Stimulated activated CD4-positive, alpha-beta T cell treated with anti-CD3 and anti-CD28 coated beads, Interleukin-4, amount 100 ng/mL, for 1 hour (primary cell): ENCODE measurements at places on chromosomes 6 and 20.

- DNase-seq = peak; percentile 44
Observed at GRCh38 chr20:62219992-62220665, at the start of gene HRH3. Gene HRH3 (minus strand): TSS chr20:62220278. CDS start chr20:62219970, 308 bp downstream.

DNA sequence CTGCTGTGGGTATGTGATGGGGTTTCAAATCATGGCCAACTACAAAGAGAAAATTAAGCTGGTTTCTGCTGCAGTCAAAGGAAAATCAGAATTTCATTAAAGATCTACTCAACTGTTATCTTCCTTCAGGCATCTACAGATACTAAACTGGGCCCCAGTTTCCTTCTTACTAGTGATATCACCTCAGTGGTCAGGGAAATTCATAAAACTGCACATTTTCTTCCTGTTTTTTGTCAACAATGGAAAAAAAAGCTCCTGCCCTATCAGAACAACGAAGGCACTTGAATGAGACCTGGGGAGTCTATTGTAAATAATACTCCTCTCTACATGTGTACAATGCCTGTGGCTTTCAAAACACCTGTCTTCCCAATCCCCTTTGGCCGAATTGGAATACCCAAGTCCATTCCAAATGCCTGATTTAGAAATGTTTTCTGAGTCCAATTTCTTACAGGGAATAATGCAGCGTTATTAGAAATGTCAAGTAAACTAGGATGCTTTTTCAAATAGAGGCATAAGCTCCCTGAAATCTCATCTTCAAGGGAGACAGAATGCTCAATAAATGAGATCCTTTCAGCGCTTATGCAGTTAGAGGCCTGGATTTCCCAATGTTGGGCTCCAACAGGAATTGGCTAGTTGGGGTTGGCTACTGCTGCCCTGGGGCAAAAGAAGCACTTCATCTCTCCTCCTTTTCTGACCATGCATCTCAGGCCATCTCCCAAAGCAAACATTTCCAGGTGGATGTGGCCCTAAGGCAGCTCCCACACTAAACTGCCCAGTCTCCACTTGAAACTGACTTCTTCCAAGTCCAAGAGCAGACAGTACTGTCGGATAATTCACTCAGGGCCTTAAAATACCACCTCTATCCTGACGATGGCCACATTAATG lies 143.3 kb downstream of the NFATC2 start:
- no peak for DNase-seq

GRCh38 chr6:142698751-142699150 lies 246.2 kb downstream of the HIVEP2 start:
- DNase-seq = no peak

DNA sequence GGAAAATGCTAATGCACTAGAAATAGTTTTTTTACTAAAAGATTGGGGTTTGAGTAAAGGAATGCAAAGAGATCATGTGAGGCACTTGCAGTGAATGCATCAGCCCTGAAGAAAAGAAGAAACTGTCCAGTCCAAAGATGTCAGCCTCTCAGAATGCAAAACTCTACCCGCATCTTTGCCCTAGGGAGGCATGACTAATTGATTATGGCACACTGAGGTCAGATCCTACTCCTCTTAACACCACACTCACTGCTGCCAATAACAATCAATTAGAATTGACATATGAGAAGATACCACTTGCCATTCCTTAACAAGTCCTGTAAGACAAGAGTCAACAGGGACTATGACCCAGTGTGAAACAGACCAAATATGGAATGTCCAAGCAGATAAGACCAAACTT lies 262.3 kb upstream of the PLN start:
- no peak for DNase-seq

DNA sequence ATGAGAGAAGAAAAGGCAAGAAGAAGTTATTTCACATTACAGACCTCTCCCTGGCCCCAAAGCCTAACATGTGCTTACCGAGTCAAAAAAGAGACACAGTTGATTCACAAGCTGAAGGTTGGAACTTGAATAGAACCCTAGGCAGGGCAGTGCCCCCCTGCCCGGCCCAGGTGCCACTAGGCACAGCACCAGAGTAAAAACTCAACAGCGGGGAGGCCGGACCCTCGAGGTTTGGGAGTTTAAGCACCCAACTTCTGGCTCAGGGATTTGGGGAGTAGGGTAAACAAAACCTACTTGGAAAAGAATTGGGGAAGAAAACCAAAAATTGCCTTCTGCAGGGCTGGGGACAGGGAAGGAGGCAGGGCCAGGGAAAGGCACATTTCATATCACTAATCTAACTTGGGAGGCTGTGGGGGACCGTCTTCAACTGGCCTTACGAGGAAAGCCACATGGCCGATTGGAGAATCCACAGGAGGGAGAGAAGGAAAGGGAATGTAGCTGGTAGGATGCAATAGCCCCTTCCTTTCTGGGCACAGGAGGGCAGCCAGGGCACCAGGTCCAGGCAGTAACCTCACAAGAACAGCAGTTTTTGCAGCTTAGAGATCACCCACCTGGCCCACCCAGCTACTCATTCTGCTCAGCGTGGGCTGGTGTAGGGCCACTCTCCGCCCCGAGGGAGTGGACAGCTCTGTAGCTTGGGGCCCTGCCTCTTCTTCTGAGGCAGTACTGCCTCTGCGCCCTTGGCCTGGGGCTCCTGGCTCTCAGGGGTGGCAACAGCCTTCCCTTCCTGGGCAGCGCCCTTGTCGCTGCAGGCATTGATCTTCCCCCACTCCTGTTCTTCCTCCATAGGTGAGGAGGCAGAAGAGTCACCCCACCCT lies 1.8 kb upstream of the HEBP2 start:
- no peak for DNase-seq

DNA sequence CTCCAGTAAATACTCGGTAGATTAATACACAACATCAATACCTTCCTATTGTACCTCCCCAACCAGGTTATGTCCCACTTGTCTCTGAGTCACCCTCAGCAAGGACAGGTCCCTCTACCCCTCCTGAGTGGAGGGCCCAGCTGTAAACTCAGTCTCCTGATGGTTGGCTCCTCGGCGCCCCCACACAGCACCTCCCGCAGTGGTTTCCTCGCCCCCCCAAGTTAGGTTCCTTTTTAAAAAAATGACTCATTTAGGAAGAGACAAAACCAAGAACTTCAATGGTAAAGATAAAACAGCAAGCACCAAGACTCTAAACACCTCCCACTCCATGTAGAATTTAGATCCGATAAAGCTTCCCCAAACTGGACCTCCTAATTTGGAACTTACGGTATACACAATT lies 83.5 kb downstream of the TRERF1 start:
- DNase-seq = peak; percentile 71

DNA sequence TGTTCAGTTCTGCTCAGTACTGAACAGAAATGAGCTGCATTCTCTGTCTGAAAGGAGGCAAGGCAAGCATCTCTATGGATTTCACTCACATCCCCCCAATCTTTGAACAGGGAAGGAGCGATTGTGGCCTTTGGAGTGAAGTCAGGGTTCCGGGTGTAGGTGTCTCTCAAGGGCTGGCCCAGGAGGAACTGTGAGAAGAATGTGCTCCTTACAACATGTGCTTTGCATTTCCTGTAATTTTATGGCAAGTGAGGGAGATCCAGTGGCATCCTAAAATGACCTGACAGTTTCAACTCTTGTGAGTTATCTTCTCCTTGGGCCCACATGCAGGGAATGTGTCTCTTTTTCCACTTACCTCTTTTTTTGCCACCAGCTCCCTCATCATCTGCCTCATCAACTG lies 63.0 kb upstream of the RIN2 start:
- no peak for DNase-seq

GRCh38 chr6:17866876-17867444 lies 120.5 kb downstream of the KIF13A start:
- DNase-seq = no peak

DNA sequence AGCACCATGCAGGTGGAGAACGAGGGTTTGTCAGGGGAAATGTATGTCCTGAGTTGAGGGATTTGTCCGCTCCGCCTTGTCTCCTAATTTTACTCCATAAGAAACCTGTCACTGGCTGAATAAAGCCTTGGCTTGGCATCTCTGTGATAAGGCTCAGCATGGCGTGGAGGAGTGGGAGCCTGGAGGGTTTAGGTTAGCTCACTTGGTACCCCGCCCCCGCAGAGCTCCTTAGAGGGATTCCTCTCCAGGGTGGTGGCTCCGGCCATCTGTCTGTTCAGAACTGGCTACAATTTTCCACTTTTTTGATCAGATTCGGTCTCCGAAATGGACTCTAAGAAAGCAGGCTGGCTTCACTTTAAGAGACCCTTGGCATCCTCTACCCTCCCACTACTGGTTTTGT lies 192.2 kb upstream of the SYNDIG1 start:
- no peak for DNase-seq

GRCh38 chr6:101417900-101418299 lies 24.4 kb downstream of the GRIK2 start:
- no peak for DNase-seq

- DNase-seq = no peak
Observed at GRCh38 chr6:39508515-39508914, 186.0 kb upstream of the KCNK16 start.

- no peak for DNase-seq
Observed at GRCh38 chr6:151004383-151005024, 139.0 kb downstream of the MTHFD1L start.

GRCh38 chr6:16216501-16217155 lies 21.8 kb upstream of the GMPR start:
- no peak for DNase-seq

DNA sequence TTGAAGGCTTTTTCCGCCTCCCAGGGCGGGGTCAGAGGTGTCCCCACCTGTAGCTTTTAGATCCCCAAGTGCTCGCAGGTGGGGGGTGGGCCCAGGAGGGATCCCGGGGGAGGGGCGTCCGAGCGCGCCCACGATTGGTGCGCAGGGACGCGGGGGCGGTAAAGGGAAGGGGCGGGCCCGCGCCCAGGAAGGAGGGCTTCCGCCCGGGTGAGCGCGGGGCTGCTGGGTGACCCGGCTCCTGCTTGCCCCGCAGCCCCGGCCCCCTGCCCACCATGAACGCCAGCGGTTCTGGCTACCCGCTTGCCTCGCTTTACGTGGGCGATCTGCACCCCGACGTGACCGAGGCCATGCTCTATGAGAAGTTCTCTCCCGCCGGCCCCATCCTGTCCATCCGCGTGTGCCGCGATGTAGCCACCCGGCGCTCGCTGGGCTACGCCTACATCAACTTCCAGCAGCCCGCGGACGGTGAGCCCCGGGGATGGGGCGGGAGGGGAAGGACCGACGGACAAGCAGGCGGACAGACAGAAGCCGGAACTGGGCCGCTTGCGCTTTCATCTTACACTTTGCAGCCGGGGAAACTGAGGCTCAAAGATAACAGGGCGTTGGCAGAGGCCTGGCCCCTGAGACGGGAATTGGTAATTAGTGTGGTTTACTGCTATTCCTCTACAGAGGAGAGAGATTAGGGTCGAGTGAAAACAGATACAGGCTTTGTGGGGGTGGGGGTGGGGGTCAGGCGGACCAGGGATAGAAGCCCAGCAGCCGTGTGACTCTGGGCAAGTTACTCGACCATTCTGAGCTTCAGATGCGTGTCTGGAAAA lies at the start of gene PABPC1L:
PABPC1L (plus strand) TSS at position 189 of the 818 bp plus-strand sequence; CDS start at position 273, 84 bp downstream.
- peak; percentile 82 for DNase-seq

- no peak for DNase-seq
Observed at GRCh38 chr6:123913863-123914262, 110.2 kb downstream of the NKAIN2 start.

GRCh38 chr6:150250826-150251225 lies 108.0 kb downstream of the PPP1R14C start:
- DNase-seq = no peak

DNA sequence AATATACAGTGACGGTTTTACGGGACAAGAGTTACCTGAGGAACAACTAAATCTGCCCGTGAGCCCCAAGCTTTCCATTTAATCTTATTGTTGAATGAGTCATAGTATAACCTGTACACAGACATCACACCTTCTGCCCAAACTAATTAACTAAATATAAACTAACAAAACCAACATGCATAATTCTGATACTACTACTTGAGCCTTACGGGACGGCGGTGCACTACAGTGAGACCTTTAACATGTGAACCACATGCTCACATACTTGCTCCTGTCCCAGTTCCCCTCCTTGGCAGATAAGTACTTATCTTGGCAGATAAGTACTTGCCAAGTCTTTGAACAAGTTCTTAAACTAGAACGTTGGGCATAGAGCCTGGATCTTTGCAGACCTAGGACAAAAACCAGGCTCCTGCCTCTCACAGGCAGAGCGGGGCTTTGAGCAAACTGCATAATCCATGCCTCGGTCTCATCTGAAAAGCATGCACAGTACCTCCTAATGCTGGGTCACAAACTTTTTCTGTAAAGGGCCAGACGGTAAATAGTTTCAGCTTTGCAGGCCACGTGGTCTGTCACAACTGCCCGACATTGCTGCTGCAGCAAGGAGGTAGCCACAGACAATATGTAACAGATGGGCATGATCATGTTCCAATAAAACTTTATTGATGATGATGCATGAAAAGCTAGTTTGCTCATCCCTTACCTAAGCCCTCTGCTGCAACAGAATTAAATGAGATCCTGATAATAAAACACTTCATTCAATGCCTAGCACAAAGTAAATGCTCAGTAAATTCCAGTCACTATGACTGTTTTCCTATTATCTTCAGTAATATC lies 23.0 kb downstream of the ZNF217 start:
- no peak for DNase-seq

DNA sequence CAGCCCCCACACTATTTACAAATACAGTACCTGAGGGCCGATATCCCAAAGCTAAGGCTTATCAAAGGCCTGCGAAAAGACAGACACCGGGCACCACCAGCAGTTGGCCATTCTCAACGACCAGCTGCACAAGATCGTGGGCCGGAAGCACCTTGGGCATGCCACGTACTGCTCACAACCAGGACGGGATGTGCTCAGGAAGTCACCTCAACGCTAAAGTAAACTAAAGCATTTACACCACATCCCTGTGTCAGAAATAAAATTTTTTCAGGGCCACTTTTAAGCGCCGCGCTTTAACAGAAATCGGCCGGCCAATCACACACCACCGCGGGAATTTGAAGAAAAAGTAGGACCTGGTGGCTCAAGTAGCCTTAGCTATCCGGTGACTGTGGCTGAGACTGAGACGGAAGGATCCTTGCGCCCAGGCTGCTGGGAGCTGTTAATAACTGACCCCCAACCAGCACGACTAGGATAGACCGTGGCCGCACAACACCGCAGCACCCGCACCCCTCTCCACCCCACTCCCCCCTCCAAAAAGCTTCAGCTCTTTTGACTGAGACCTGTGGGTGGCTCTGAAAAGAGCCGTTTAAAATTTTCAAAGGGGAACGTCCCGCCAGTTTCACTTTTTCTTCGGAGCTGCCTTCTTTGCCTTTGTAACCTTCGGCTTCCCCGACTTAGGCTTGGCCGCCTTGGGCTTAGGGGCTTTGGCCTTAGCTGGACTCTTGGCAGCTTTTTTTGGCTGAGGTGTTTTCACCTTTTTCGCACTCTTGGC lies 131.2 kb upstream of the BTN3A2 start:
- DNase-seq = peak; percentile 42

DNA sequence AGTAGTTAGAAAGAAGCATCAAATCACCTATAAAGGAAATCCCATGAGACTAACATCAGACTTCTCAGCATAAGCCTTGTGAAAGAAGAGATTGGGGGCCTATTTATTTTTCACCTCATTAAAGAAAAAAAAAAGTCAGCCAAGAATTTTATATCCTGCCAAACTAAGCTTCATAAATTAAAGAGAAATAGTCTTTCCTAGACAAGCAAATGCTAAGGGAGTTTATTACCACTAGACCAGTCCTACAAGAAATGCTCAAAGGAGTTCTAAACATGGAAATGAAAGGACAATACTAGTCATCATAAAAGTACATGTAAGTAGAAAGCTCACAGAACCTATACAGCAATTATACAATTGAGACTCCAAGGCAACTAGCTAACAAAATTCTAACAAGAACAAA lies 96.5 kb upstream of the OLIG3 start:
- no peak for DNase-seq

GRCh38 chr6:11426571-11426970 lies 111.0 kb upstream of the TMEM170B start:
- DNase-seq = no peak
